ENCODE measurements at places on chromosomes 7 and 10. TPM values are rescaled to one million over a fixed set of nuclear protein-coding genes. Genes with fewer than 3 reads are reported as not detected.

GRCh38 chr10:118737603-118738302 is 17.0 kb downstream of the CACUL1 start:
- H3K36me3 ChIP-seq: no peaks in the 10 kb centered on the region
- no peak overlapping the region for H3K4me3 ChIP-seq
- peaks cover 21% of the 10 kb centered on the region for H3K4me1 ChIP-seq
- no peaks in the 10 kb centered on the region for H3K27me3 ChIP-seq

Gene ACTL6B
- not detected for polyA plus RNA-seq

DNA sequence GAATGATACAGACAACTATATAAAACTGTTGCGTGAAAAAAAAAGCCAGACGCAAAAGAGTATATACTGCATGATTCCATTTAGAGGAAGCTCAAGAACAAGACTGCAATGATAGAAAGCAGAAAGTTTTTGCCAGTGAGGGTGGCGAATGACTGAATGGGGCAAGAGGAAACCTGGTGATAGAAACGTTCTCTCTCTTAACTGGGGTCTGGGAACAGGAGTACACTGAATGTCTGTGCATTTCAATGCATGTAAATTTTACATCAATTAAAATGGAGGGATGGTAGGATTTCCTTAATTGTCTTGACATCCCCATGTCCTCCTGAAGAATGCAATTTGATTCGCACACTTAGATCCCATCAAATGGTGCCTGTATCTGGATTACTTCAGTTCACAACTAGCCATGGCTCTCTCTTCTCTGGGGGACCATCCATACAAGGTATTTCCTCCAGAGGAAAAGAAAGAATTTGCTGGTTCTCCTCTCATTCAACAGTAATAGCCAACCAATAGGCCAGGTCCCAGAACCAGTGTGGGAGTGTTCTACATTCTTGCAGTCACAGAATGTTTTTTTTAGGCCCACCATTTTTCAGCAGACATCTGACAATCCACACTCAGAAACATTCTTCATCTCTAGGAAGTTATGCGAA is 221.0 kb upstream of the KLF14 start:
- H3K27ac ChIP-seq: no peak overlapping the region
- H3K36me3 ChIP-seq: no peaks in the 10 kb centered on the region
- no peaks in the 10 kb centered on the region for H3K4me1 ChIP-seq
- DNase-seq: no peak

DNA sequence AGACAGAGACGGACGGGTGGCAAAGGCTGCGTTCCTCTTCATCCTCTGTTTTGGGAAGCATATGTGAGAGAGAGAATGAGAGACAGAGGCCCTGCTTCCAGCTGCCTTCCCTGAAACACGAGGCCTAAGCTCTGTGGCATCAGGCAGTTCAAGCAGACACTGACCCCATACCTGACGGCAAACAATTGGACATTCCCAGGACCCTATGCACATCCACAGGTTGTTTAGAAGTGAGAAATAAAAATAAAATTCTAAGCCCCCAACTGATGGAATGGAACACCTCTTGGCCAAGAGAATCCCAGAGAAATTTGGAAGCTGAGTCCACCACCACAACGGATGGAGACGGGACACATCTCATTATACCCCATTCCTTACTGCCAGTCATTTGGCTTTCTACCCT is 105.3 kb downstream of the CPXM2 start:
- H3K36me3 ChIP-seq: no peaks in the 10 kb centered on the region
- no peak overlapping the region for H3K27ac ChIP-seq
- H3K4me3 ChIP-seq: no peak overlapping the region
- no peaks in the 10 kb centered on the region for H3K27me3 ChIP-seq

Gene NUDT13
- 1.7 TPM for polyA plus RNA-seq

DNA sequence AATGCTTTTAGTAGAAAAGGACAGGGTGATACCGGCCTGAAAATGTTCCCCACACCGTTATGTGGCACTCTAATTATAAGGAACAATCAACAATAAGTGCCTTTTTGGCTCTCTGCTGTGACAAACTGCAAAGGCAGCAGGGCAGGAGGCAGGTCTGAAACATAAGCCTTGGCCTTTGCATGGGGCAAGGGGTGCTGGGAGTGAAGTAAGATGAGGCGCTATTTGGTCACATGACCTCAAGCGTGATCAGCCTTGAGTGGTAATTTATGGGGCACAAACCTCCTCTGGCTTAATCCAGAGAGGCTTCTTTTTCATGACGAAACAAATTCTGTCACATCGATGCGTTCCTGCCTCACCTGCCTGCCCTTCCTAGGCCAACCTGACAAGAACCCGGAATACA is 202.7 kb downstream of the TAX1BP1 start:
- H3K27ac ChIP-seq: no peak overlapping the region
- H3K27me3 ChIP-seq: no peaks in the 10 kb centered on the region
- H3K4me1 ChIP-seq: peaks cover 13% of the 10 kb centered on the region
- no peaks in the 10 kb centered on the region for H3K36me3 ChIP-seq

DNA sequence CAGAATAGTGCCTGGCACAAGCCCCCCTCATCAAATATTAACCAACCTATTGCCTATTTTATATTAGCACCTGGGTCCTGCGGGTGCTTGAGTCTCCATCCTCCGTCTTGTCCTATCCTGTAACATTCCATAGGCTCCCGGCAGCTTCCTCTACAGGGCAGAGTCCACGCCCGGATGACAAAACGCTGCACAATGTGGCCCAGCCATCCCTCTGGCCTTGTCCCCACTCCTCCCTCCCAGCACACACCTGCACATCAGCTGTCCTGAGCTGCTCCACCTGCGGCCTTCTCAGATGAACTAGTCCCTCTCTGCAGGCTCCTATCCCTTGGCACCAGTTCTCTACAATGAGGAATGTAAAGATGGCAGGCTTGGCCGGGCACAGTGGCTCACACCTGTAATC is 153.5 kb upstream of the PDE1C start:
- H3K36me3 ChIP-seq: no peaks in the 10 kb centered on the region
- H3K4me1 ChIP-seq: no peaks in the 10 kb centered on the region
- no peak overlapping the region for H3K27ac ChIP-seq
- H3K4me3 ChIP-seq: no peak overlapping the region
- peaks cover 2% of the 10 kb centered on the region for H3K27me3 ChIP-seq

Gene TRIM4
- 4.2 TPM for polyA plus RNA-seq

GRCh38 chr7:123772652-123773051 is 23.8 kb upstream of the WASL start:
- no peak overlapping the region for H3K27ac ChIP-seq
- no peaks in the 10 kb centered on the region for H3K4me1 ChIP-seq
- no peaks in the 10 kb centered on the region for H3K36me3 ChIP-seq
- H3K4me3 ChIP-seq: no peak overlapping the region
- H3K27me3 ChIP-seq: no peaks in the 10 kb centered on the region
- DNase-seq: no peak

DNA sequence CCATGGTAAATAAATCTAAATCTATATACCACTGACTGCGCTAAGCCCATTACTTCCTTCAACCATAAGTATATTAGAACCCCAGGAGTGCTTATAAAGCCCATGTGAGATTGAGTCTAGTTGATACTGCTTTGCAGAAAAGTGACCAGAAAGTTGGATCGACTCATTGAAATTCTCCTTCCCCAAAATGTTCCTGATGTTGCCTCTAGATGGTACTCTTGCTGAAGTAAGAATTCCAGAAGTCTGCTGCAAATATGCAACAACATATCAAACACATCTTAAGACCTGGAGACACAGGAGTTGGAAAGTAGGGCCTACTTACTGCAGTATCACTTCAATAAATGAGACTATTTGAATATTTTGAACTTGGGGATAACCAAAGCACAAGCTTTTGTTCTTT is 550.8 kb downstream of the IPMK start:
- no peak overlapping the region for H3K27ac ChIP-seq
- no peak overlapping the region for H3K4me3 ChIP-seq
- no peaks in the 10 kb centered on the region for H3K27me3 ChIP-seq

GRCh38 chr7:128203710-128204214 is 37.3 kb upstream of the LEP start:
- peaks cover 69% of the 10 kb centered on the region for H3K27me3 ChIP-seq
- no peak overlapping the region for H3K27ac ChIP-seq
- H3K4me3 ChIP-seq: no peak overlapping the region
- H3K4me1 ChIP-seq: peaks cover 2% of the 10 kb centered on the region

DNA sequence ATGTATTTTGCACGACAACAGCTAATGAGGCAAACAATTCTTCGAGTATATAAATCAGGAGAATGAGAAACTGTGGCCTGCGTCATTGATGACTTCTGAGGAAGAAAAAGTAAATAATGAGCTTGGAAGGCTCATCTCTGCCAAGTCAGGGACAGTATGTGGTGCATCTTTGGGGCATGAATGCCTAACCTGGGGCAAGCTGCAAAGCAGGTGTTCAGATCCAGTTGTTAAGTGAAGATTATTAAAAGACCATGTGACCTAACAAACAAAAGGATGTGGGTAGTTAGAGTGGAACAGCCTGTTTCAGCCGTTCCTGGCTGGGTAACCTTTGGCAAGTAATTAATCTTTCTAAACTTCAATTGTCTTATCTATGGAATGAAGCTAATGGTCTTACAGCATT is 93.0 kb downstream of the LYZL2 start:
- no peak overlapping the region for H3K4me3 ChIP-seq
- H3K36me3 ChIP-seq: no peaks in the 10 kb centered on the region
- no peak for DNase-seq
- H3K27me3 ChIP-seq: no peaks in the 10 kb centered on the region

Measured in cardiac muscle cell (in vitro differentiated cells and primary cell).